Stimulated activated memory B cell treated with anti-CD40 and anti-IgM and Interleukin-4, amounts not matched to agents 10 μg/mL and 1 μg/mL and 100 μg/mL, for 72 hours (primary cell): ENCODE measurements at places on chromosomes 3 and 15.

- ATAC-seq, result peak; percentile 49
Measured at GRCh38 chr3:185823078-185824044, 1.5 kb downstream of the IGF2BP2 start.

DNA sequence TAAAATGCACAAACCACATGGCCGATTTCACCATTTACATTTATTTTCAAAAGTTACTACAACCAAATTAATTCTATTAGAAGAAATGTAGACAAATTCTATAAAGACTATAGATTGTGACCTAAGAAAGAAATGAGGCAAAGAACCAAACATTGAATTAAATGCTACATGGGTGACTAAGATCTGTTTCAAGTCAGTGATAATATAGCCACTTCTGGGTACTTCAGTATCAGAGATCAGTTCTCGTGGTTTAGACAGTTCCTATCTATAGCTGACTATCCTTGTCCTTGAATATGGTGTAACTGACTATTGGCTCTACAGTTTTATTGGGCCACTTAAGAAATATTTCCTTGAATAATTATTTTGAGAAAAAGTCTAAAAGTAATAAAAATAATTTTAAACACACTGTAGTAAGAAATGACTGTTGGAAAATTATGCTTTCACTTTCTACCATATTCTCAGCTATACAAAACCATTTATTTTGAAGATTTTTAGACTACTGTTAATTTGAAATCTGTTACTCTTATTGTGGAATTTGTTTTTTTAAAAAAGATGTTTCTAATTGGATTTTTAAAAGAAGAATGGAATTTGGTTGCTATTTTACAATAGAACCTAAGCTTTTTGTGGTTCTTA, 14.1 kb downstream of the KCNMB3 start:
- ATAC-seq, result no peak

- ATAC-seq, result no peak
Measured at GRCh38 chr15:33021806-33022389, 172.6 kb downstream of the FMN1 start.

DNA sequence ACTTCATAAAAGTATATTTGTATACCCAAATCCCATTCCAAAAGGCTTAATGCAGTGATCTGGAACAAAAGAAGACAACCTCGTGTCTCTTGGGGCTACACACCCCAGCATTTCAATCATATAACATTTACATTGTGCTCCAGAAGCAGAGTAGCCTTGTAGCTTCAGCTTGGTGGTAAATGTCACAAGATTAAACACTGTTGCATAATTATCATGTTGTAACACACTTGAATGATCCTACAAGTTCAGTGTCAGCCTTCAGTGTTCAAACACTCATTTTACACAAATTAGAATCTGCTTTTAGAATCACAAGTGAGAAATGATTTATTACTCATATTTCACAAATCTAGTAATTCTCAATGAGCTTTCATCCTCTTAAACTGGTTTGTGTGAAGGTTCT, 122.6 kb downstream of the CNTN3 start:
- no peak for ATAC-seq

DNA sequence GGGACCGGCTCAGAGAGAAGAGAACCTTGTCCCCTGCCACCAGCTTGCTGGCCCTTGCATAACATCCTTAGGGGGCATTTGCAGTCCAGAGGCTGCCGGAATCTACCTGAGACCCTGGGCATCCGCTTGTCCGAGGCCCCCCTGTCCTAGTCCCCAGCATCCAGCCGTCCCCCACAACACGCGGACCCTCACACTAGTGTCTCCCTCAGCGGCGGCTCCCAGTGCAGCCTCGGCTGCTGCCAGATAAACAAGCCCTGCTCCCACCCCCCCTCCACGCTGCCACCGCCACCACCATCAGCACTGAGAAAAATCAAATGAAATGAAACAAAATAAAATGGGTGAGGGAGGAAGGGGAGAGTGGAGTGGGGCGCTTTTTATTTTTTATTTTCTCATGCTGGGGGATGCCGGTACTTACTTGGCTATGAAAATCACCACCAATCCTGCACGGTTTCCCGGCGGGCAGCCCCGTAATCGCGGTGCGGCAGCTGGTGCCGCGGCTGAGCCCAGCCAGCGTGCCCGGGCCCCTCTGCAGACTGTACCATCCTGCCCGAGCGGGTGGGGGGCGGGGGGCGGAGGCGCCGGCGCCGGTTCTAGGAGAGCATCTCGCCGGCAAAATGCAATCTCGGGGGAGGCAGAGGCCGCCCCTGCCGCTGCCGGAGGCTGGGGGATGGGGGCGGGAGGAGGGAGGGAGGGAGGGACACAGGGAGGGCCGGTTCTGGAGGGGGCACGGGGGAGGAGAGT, at the start of gene ATP2B2:
ATP2B2 (minus strand) TSS at position 537 of the 741 bp plus-strand sequence. CDS start 56,043 bp downstream, outside the sequence.
- ATAC-seq, result no peak

DNA sequence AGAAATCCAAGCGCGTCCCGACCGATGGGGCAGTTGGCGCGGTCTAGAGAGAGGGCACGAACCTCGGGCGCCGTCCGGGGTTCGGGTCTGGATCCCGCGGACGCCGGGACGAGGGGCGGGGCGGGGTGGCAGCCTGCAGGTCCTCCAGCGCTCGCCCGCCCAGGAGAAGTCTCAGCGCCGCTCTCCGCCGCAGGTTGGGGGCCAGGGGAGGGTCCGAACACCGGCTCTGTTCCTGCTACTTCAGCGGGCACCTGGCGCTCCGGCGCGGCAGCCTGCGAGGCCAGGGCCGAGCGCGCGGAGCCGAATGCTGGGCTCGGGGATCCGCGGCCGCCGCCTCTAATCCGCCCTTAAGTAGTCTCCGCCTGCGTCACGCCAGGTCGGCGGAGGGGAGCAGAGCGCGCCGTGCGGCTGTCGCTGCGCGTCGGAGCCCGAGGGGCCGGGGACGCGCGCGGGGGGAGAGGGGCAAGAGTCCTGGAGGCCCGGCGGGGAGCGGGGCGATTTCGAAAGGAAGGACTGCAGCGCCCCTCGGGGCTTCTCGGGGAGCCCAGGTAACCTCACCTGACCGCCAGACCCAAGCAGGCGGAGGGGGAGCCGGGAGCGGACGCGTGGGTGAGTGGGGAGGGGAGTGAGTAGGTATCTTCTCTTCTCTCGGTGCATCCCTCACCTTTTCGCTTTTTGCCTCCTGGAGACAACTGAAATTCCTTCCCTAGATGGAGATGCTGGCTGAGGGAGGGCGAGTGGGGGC, at the start of gene GJD2:
GJD2 (minus strand) TSS at position 325 of the 745 bp plus-strand sequence. CDS start 510 bp downstream, outside the sequence.
- ATAC-seq, result peak; percentile 31

GRCh38 chr3:133578548-133579191, 5.2 kb downstream of the CDV3 start:
- no peak for ATAC-seq

- ATAC-seq, result no peak
Measured at GRCh38 chr3:12822725-12823373, 18.5 kb downstream of the RPL32 start.

- no peak for ATAC-seq
Measured at GRCh38 chr3:87361271-87361670, 84.9 kb upstream of the POU1F1 start.

GRCh38 chr15:63349156-63349555, 32.5 kb downstream of the CA12 start:
- no peak for ATAC-seq

- peak; percentile 74 for ATAC-seq
Measured at GRCh38 chr3:13420831-13421765, 976 bp upstream of the NUP210 start.

GRCh38 chr15:74179983-74180880, 6.7 kb downstream of the ISLR start:
- no peak for ATAC-seq

- ATAC-seq, result peak; percentile 31
Measured at GRCh38 chr3:100198579-100199269, 62.1 kb upstream of the TBC1D23 start.

DNA sequence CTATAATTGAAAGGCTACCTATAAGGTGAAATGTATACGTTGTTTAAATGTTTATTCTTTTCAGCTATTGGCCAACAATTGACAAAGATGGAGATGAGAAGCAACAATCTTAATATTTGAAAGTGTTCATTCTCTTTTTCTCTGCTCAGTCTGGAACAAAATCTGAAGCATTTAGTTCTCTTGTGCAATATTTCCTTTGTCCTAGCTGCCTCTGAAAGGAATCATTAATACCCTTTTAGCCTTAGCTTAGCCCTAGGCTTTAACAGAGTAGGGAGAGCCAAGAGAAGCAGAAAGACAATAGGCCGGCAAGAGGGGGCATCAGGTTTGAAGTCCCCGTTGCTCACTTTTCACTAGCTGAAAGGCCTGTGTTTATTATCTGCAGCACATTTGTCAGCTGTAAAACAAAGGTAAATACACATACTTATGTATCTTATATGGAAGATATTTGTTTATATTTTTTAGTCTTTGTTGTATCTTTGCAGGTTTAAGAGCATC, 422.5 kb upstream of the SEMA6D start:
- no peak for ATAC-seq

DNA sequence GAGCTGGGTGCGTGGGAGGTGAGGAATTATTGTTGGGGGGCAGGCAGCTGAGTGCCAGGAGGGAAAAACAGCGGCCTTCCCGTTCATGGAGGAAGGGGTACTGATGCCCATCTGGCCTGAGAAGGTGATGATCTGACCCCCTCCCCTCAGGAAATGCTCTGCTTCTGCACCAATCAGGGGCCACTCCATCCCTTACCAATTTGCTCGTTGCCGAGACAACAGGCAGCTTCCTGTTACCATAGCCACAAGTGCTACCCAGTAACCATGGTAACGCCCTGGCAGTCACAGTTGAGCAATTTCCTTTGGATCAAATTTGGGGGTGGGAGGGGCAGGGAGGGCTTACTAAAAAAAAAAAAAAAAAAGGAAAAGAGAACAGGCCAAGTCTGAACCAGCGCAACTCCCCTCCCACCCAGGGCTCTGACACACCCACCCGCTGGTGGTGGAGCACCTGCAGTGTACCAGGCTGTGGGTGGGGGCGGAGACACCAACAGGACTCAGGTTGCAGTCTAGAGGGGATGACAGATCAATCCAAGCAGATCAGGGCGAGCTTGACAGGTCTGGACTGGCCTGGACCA, 13.7 kb downstream of the CELF6 start:
- ATAC-seq, result no peak

GRCh38 chr15:69472562-69472961, 19.9 kb downstream of the RPLP1 start:
- ATAC-seq, result no peak

DNA sequence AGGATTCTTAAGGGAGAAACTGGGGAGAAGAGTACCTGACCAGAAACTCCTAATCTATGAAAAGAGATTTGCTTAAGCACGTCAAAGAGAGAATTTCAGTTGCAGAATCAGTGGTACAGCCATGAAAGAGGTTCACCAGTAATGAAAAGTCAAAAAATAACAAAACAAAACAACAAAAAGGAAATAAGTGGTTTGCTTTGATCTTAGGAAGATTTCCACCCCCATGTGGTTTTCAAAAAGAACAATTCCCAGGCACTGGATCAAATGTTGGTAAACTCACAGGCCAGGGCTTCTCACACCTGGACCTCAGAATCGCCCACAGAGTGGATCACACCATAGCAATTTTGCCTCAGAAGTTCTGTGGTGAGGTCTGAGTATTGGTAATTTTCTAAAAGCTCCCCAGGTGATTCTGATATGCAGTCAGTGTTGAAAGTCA, 67.5 kb downstream of the TMEM39A start:
- ATAC-seq, result no peak

GRCh38 chr3:53693451-53693850, 152.8 kb downstream of the CHDH start:
- ATAC-seq, result no peak

DNA sequence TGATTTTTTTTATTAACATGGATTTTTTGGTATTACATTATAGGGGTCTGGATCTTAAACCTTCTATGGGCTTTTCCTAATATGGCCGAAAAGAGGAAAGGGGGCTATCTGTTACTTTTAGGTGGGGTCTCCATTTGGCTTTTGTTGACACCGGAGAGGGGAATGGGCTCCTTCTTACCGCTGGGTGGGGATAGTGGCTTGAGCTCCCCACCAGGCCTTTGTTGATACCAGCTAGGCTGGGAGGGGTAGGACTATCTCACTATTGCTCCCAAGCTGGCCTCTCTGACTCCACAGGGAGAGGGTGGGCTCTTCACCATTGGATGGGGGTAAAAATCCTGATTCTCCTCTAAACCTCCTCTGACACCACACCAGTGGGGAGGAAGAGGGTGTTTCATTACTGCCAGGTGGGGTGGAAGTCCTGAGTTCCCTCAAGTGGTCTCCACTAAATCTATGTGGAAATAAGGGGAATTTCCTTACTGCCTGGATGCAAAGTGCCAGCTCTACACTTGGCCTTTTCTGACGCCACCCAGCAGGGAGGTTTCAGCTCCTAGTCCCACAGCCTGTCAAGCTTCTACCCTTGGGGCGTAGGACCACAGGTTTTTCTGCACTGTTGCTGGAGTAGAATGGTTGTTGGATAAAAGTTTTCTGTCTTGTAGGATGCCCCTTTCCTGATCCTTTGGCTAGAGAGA, 572.3 kb downstream of the MAGI1 start:
- no peak for ATAC-seq

DNA sequence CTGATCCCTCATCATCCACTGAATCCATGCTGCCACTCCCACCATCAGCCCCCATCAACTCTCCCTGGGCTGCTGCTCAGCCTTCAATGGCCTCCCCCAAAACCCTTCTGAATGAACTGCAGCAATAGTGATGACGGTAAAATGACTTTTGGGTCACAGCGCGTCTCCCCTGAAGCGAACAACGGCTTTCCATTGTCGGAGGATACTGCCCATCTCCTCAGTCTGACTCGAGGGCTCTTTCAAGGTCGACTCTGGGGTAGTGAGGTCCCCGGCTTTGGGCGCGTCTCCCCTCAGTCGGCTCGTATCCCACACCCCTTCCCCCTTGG, 57.2 kb upstream of the ZBTB38 start:
- ATAC-seq, result no peak

GRCh38 chr3:179734497-179735281, 81.8 kb downstream of the USP13 start:
- ATAC-seq, result no peak

GRCh38 chr3:27078246-27078913, 290.8 kb downstream of the NEK10 start:
- no peak for ATAC-seq

DNA sequence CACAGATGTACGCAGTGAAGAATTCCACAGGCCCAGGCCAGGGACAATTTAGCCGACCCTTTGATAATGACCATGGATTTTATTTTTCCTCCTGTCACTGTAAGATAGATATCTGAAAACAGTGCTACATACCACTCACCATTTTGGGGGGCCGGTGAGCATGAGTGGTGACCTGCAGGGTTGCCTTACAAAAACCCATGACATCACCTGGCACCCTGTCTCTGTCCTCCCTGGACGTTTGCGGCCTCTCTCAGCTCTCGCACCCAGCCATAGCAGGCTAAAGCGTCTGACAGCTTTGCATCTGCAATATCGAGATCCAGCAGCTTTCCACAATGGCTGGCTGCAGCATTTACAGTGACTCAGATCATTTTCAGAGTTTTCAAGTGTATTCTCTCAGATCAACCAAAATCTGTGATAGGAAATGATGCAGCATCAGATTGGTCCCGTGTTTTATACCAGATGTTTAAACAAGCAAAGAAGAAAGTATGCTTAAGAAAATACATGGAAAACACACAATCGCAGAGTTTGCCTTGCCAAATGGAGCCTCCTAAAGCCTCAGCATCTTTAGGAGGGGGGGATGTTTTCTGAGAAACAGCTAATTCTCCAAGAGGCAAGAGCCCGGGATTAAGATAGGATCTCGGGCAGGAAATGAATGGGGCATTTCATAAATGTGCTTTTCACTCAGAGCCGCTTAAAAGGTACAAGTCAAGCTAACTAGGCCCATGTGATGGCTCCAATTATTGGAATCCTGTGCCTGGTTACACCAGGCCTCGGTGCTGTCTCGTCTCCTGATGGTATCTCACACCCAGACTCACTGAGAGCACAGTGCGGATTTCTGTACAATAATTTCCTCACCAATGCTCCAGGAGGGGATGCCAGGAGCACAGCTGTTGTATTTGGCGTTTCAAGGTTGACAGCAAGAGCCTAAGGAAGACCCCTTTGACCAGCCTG, 257.3 kb downstream of the XXYLT1 start:
- no peak for ATAC-seq
